Astrocyte (in vitro differentiated cells and primary cell): ENCODE measurements at places on chromosomes 2 and 18. TPM values are rescaled to one million over a fixed set of nuclear protein-coding genes. Genes with fewer than 3 reads are reported as not detected.

GRCh38 chr18:51398104-51398503 is 200.6 kb upstream of the MEX3C start:
- H3K27me3 ChIP-seq: no peaks in the 10 kb centered on the region
- no peak overlapping the region for H3K4me3 ChIP-seq
- H3K27ac ChIP-seq: no peak overlapping the region

DNA sequence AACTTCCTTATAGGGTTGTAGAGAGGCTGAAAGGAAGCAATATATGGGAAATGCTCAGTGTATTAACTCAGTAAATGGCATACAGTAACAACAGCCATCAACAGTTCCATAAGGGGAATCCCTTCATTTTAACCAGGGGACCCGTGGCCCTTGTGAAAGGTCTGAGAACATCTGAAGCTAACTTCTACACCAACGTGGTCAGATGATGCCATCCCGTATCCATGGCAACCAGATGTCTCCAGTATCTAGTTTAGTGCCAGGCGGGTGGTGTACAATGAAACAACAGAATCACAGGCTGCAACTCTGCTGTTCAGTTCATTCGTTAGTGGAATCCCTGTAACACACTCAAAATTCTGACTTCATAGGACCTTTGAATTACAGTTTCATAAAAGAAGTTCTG is 162.3 kb downstream of the TGIF1 start:
- no peak overlapping the region for H3K27ac ChIP-seq
- DNase-seq: no peak
- H3K4me1 ChIP-seq: peaks cover 5% of the 10 kb centered on the region
- no peaks in the 10 kb centered on the region for H3K27me3 ChIP-seq
- H3K36me3 ChIP-seq: no peaks in the 10 kb centered on the region

DNA sequence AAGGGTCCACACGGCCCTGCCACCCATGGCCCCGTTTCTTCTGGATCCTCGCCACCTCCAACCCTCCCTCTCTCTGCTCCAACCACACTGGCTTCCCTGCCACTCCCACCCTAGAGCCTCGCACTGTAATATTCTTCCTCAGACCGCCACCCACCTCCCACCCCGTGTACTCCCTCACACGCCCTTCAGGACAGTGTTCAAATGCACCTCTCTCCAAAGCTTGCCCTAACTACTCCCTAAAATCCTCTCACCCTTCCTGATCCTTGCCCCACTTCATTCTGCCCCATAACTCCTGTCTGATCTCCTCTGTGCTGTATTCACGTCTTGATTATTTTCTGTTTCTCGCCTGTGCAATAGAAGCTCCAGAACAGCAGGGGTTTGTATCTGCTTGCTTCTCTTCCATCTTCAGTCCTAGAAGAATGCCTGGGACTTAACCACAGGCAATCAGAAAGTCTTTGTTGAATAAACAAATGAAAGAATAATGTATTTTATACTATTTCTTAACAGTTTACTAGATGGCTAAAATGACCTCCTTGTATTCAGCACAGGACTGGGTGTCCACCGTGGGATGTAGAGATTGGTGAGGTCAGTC is 25.5 kb downstream of the EPB41L3 start:
- no peak for DNase-seq
- H3K27ac ChIP-seq: peak overlapping the region; percentile 19
- no peaks in the 10 kb centered on the region for H3K36me3 ChIP-seq
- H3K4me1 ChIP-seq: peaks cover 10% of the 10 kb centered on the region
- H3K4me3 ChIP-seq: peak overlapping the region; percentile 7

DNA sequence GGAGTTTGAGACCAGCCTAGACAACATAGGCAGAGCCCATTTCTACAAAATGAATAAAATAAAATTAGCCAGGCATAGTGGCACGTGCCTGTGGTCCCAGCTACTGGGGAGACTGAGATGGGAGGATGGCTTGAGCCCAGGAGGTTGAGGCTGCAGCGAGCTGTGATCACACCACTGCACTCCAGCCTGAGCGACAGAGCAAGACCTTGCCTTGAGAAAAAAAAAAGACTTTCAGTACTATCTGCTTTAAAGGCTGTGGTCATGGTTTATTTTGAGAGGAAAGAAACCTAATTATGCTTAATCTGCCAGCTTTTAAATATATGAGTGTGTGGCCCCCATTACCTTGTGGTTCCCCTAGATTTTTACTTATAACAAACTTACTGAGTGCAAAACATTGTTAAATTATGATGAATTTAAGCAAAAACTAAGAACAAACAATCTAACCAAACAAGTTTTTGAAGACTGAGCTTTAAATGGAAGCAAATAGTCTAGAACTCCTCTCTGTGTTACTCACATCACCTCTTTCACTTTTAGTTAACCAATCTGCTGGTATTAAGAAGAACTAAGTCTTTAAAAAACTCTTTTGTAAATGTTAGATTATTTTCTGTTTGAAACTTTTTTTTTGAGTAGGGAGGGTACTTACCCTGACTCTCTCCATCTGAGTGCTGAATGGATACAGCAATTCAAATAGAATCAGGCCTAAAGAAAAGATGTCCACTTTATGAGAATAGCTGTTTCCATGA is 65.4 kb downstream of the EIF2AK3 start:
- peaks cover 18% of the 10 kb centered on the region for H3K36me3 ChIP-seq
- no peak for DNase-seq
- no peak overlapping the region for H3K27ac ChIP-seq
- H3K4me3 ChIP-seq: no peak overlapping the region
- no peaks in the 10 kb centered on the region for H3K4me1 ChIP-seq

Gene GPR39
- total RNA-seq: 4.0 and 4.4 TPM in 2 replicates

Gene ZNF396
- 1.3 and 1.4 TPM in 2 replicates for total RNA-seq

Gene TBR1
- total RNA-seq: not detected in 2 replicates

Gene HTR2B
- 0.27 TPM in 1 of 2 replicates, not detected in the other for total RNA-seq

Gene RASGRP3
- 2.0 and 2.8 TPM in 2 replicates for total RNA-seq
